GM12892 (cell line): ENCODE measurements at places on chromosomes 5 and 9.

GRCh38 chr9:108142504-108143201, 653.1 kb upstream of the KLF4 start:
- no peak for DNase-seq

GRCh38 chr9:23123048-23123632, 676.5 kb downstream of the DMRTA1 start:
- no peak for DNase-seq

DNA sequence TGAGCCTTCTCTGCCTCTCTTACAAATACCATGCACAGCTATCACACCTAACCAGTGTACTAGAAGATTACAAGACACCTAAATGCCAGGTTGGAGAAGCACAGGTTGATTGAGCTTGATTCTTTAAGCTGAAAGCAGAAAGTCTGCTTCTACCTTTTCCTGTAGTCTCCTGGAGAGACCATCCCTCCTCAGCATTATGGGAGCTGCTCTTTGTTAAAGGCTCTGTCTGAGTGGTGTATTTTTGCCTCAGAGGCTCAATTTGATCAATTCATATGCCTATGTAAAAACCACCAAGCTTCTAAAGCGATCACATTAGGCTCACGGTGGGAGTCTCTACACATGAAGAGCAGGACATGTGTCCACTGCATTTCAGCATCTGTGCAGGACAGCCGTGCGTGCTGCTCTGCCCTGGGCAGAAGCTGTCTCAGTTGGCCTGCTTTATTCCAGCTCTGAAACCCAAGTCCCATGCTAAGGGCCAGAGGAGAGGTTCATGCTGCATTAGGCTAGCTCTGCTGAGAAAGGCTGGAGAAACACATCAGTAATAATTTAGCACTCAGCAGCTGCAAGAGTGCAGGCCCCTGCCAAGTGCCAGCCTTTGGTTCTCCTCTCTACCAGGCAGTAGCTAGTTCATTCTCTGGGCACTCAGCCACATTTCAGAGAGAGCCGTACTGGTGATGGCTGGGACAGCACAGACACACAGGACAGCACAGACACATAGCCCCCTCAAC, 41.7 kb downstream of the TMEM167A start:
- DNase-seq, result no peak

- DNase-seq, result no peak
Observed at GRCh38 chr5:113274836-113275414, 159.9 kb downstream of the TSSK1B start.

GRCh38 chr9:99058964-99059921, 45.7 kb upstream of the TGFBR1 start:
- DNase-seq, result peak; percentile 27

GRCh38 chr9:127398715-127399400, 1.9 kb downstream of the SLC2A8 start:
- DNase-seq, result no peak

GRCh38 chr9:20984506-20984905, 46.9 kb downstream of the HACD4 start:
- DNase-seq, result no peak

DNA sequence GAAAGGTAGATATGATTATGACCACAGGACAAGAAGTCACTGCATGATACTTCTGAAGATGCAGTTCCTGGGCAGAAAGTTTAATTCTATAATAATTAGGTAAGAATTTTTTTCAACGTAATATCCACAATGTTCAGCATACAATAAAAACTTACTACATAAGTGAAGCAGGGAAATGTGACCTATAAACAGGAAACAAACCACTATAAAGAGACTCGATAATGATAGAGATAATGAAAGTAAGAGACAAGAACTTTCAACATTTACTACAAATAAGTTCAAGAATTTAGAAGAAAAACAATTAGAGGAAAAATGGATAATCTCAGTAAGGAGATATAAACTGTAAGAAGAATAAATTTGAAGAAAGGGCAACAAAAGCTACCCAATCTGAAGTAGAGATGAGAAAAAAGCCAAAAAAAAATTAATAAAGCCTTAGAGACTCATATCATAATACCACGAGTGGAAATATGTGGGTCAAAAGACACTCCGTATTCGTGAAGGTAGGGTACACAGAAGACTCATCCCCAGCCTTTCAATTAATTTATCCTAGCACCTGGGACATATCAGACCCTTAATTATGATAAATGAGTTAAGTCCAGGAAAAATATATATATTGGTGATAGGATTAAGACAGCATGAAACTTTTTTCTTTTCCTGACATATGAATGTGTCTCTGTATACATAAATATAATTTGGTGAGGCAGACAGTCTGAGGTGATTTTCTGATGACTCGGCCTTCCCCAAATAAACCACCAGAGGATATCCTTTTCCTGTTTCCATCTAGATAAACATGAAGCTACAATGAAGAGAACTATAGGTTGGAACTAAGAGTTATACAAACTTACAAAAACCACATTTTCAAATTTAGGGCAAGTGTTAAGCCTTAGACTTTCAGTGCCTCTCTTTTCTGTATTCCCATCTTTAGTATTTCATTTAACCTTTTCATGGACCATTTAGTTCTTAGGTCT, 120.4 kb downstream of the RAPGEF6 start:
- no peak for DNase-seq
